ENCODE measurements at places on chromosomes 2 and 18. TPM values are rescaled to one million over a fixed set of nuclear protein-coding genes. Genes with fewer than 3 reads are reported as not detected.

Gene TUBB8B
- not detected for total RNA-seq

GRCh38 chr2:18455236-18455862, 105.1 kb downstream of the RDH14 start:
- no peak for DNase-seq

DNA sequence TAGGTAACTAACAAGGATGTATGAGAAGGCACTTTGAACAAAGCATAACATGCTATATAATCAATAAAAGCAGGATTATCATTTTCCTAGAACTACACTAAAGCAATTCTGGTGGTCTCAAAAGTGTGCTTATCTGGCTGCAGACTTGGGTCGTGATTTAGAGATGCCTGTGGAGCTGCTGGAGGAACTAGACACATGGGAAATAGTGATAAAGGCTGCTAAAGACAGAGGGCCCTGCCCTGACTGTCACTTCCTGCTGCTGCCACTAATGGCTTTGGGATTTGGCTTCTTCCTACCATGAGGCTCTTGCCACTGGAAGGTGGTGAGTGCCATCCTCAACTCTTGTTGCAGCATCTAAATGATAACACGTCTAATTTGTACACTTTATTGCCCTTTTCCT, 22.5 kb downstream of the TMEM178A start:
- no peak for DNase-seq

DNA sequence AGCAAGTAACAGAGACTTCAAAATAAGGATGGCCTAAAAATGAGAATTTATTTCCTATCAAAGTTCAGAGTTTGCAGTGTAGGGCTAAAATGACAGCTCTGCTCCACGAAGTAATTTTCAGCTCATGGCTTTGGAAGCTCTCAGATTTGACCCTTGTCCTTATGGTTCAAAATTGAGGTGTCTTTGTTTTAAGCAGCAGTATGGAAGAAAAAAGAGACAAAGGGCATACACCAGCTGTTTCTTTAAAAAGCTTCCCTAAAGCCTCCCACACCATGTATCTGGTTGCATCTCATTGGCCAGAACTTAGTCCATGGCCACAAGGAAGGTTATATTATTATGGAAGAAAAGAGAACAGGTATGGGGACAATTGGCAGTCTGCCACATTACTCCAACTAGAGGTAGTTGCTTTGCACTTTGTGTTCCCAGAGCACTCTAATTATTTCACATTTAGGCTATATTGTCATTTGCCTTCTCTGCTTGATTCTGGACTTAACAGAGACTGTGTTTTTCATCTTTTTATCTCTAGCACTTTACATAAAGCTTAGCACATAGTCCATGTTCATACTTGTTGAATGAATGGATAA, 180.4 kb downstream of the MCFD2 start:
- DNase-seq, result no peak

DNA sequence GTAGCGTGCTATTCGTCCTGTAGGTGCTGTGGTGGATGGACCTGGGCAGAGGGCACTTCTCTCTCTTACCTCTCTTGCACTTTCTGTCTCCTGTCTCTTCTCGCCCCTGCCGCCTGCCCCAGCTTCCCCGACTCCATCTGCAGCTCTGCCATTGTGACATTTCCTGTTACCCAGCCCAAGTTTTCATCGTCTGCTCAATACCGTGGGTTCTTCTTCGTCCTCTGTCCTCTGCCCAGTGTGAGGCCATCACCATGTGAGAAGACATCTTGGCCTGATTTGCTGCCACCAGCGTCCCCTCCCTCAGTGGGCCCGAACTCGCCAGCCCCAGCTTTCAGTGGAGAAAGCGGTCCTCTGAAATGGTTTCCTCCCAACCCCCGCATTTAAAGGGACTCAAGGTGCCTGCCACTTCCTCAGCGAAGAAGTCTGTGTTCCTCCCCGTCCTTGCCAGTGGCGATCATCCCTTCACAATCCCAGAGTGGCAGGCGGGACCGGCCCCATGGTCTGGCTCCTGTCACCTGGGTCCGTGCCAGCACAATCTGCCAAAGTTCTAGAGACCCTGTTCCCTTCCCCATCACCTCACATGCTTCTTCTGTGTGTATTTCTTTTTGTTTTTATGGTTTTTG, 18.0 kb downstream of the TGOLN2 start:
- no peak for DNase-seq

Gene SERPINB12
- not detected for total RNA-seq

- no peak for DNase-seq
Measured at GRCh38 chr18:28120828-28121515, 56.0 kb downstream of the CDH2 start.

Gene BCL2
- 62.8 TPM for total RNA-seq

GRCh38 chr2:10271946-10272345, 30.8 kb upstream of the HPCAL1 start:
- no peak for DNase-seq

Gene GCKR
- total RNA-seq, result not detected

Gene SNED1
- total RNA-seq, result 1.0 TPM

Gene REG3G
- total RNA-seq, result not detected

Gene UGT1A10
- total RNA-seq, result not detected

Data from activated naive CD8-positive, alpha-beta T cell treated with anti-CD3 and anti-CD28 coated beads for 36 hours (primary cell).